Hematopoietic multipotent progenitor cell treated with erythropoietin and hydrocortisone succinate and interleukin-3 and kit ligand, for 15 days (in vitro differentiated cells): ENCODE measurements at places on chromosomes 6 and 20.

DNA sequence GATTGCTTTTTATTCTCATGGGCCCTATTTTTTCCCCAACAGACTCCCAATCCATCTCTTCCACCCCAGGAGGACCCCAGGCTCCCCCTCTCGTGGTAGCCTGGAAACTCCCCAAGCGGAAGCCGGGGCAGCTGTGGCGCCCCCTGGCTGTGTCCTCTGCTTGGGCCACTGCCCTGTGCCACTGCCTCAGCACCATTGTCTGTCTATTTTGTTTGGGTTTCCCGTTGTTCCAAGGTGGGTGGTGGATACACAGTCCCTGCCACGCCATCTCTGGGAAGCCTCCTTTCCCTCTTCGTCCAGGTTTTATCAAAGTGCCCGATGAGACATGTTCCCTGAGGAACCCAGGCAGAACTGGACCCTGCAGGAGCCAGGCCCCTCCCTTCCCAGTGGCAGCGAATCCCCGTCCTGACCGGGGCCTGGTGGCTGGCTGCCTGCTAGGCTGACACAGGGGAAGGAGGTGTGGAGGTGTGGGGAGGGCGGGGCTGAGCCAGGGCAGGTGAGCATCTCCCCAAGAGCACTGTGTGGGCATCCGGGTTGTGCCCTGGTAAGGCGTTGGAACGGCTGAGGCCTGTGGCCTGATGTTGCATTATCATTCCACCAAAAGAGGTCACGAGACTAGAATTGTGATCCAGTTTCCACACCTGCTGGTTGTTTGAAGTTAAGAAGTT is 228.2 kb downstream of the CDH4 start:
- no peak for DNase-seq

DNA sequence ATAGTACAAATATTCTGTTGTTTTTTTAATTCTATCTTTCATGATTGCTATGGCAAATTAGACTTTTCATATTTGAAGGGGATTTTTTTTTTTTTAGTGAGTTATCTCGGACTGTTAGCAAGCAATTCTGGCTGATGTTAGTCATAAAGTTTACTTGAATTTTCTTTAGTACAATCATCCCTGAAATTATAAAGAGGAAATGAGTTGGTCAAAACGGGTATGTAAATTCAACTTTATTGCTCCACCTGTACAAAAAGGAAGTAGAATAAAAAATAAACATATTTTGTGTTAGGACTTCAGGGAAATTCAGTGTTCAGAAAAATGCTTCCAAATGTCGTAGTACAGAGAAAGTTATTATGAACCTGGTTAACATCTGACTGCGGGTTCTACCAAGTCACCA is 40.3 kb downstream of the PPP1R14C start:
- no peak for DNase-seq

DNA sequence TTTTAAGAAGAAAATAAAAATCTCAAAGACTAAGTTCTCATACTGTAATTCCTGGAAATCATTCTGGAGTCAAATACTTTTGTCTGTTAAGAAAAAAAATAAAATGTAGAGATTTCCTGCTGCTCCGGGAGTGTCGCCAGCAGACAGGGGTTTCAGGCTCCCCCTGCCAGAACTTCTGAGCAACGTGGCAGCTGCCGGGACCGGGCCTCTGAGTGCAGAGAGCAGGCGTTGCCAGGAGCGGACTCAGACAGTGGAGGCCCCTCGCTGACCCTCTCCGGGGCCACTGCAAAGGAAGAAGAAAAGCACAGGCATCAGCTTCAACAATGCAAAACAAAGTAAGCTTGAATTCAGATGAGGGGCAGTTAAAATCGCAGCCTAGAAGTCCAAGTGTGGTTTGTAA is 95.5 kb downstream of the THBS2 start:
- no peak for DNase-seq

DNA sequence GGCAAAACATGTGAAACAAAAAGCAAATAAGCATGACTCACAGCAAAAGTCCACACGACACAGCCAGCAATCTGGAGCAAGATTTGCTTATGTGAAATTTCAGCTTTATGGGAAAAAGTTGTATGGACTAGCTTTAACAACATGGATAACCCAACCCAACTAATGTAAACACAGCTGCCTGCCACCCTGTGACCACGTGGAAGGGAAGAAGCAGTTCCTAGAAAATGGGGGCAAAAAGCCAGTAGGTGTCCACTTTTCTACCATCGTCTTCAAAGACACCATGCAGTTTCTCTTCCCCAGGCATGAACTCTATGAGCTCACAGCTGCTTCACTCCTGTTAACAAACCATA is 425.4 kb upstream of the RNF217 start:
- DNase-seq = no peak

DNA sequence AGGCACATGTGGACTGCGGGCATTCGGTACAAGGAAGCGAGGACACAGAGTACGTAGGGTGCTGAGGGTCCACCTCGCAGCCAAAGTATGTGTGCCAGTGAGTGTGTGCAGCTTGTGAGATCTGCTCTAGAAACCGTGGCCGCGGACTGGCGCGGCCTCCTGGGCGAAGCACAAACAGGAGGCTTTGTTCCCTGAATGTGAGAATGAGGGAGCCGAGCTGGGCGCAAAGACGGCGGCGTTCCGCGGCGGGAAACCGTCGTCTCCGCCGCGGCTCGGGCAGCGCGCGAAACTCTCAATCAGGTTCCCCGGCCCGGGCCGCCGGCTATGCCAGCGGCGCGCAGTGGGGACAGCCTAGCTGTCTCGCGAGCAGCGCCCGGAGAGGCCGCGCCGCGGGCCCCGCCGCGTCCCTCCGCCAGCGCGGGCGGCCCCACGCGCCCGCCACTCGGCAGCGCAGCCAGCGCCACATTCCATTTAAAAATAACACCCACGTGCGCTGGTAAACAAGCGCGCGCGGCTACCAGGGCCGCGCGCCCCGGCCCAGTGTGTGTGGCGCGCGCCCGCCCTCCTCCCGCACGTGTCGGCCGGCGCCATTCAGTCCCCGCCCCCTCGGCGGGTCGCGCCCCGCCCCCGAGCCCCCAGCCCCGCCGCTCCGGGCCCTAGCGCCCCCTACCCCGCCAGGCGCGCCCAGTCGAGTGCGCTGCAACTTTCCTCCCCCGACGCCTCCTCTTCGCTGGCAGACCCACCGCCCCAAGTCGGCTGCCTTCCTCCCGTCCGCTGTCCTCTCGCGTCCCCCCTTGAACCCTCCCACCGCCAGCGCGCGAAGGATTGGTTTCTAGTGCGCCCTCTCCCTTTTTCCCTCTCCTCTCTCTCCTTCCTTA is 3.0 kb upstream of the FOXO3 start:
- DNase-seq = peak; percentile 75

GRCh38 chr6:34664256-34664971 is 32.2 kb downstream of the ILRUN start:
- DNase-seq = peak; percentile 88

DNA sequence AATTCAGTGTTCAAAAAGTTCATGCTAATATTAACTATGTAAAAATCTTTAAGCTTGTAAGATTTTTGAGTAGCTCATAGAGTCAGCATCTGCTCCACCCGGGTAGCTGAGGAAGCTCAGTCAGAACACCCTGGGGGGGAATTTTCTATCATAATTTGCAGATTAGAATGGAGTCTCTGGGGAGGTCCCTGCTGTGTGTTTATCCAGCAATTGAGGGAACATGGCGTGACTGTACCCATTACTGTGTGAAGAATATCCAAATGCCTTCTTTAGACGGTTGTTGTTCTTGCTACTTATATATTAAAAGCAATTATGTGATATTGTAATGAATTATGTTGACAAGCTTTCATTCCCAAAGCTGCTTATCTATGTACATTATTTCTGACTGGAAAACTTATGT is 64.8 kb downstream of the AIG1 start:
- DNase-seq = no peak

- no peak for DNase-seq
Measured at GRCh38 chr20:22698259-22698842, 114.0 kb upstream of the FOXA2 start.

GRCh38 chr6:161225681-161226008 is 48.2 kb downstream of the AGPAT4 start:
- DNase-seq = no peak

GRCh38 chr6:137964876-137965275 is 97.8 kb downstream of the TNFAIP3 start:
- DNase-seq = no peak

DNA sequence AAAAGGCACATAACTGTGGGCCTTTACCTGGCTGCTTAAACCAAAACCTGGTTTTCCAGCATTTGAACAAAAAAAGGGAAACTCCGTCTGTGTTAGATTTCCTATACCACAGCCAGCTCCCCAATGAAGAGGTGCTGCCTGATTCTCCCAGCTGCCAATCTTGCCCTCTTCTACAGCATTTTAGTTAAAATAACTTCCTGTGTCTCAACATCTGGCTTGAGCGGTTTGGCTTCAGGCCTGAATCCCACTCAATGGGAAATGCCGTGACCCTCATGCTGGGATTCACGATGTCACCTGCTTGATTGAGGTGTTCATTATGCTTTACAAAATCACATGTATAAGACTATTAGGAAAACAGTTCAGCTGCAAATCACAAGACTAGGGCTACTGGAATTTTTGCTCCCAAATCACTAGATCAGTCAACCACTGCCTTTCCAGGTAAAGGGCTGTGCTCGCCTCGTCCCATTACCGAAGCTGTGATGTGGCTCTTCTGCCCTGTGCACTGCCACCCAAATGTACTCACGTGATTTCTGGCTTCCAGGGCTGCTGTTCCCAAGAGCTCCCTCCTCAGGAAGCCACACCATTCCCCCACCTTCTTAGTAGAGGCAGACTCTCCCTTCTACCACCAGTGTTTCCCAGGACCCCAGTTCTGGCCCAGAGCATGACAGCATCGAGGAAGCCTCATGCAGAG is 94.6 kb downstream of the PSMG4 start:
- no peak for DNase-seq

DNA sequence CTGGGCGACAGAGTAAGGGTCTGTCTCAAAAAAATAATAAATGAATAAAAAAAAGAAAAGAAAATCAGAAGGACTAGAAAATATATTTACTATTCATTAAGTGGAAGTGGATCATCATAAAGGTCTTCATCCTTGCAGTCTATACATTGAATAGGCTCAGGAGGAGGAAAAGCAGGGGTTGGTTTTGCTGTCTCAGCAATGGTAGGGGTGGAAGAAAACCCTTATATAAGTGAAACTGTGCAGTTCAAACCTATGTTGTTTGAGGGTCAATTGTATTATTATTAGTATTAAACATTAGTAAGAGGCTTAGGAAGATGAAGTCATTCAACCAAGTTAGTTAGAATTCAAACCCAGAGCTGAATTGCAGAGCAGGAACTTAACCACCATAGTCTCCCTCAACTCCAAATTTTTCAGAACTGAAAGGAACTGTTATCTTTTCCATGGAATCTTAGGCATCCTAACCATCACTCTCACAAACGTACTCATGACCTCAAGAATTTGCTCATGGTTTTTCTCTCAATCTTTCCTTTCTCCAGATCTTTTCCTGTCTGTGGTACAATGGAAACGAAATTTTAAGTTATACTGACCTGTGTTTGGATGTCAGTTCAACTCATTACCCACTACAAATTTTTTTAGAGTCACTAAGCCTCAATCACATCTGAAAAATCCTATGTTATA is 7.7 kb upstream of the SMIM13 start:
- DNase-seq = no peak

DNA sequence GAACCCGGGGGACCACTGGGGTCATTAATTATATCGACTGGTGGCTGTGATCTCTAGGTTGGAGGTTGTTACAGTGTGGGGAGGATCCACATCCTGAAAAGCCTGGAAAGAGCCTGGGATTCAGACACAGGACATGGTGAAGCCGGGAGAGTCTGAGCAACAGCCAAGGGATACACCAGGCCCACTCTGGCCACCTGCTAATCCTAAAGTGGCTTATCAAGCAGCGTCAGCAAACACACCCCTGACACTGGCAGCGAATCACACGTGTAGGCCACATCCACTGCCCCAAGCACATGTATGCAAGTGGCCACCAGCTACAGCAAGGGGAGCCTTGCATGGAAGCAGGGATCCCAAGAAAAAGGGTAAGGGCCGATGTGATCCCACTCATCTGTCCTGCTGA is 41.0 kb downstream of the GFOD1 start:
- DNase-seq = no peak

GRCh38 chr6:146543211-146543939 is at the start of gene RAB32:
Gene RAB32, plus strand, starts transcription at chr6:146543833. Its CDS starts 39 bp downstream, at chr6:146543872.
- no peak for DNase-seq

- DNase-seq = no peak
Measured at GRCh38 chr20:39849171-39849570, 839.9 kb downstream of the MAFB start.

GRCh38 chr6:73129653-73130443 is 95.4 kb downstream of the KHDC1L start:
- DNase-seq = peak; percentile 48

DNA sequence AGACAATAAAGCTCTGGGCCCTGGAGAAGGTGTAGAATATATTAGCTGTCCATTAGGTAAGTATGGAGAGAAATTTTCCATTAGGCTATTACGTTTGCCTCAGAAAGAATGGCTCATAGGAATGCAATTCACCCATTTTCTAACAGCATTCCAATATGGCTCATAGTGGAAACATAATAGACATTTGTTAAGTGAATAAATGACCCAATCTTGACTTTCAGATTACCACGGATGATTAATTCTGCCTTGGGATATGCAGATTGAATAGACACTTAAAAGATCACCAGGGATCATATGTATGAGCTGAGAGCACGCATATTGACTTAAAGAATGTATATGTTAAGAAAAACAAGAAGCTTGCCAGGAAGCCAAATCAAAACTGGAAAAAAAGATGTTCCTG is 209.1 kb upstream of the CDYL start:
- DNase-seq = no peak

DNA sequence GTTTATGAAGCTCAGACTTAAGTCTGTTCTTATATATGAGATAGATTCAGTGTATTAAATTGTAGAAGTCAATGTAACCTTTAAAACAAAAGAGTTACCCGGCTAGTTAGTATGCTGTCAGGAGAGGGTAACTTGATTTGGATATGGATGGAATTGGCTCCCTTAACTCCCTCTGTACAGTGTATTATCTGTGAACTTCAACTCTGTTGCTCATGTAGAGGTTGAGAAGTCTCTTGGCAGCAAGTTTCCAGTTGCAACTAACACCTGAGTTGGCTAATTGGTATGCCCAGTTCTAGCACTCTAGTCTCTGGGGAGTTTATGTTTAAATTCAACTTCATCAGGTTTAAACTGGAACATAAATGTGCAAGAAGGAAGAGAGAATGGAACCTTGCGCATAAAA is 111.0 kb downstream of the NCOA3 start:
- no peak for DNase-seq

DNA sequence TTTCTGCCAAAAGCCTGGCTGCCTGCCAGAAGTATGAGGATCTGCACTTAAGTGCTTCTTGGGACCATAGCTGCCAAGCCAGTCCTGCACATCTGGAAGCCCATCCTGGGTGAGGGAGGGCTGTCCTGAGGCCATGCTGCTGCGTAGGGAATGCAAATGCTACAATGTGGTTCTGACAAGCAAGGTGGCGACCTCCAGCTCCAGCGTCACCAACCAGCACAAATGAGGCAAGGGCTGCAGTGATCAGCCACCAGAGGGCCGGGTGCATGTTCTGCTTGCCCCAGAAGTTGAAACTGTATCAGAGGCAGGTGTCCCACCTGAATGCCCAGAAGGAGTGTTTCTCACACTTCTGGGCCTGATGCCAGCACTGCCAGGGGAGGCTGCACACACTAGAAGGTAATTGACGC is 99.1 kb upstream of the KCNQ5 start:
- DNase-seq = no peak

GRCh38 chr6:35804996-35805736 is at the start of gene LHFPL5:
Gene LHFPL5, plus strand, starts transcription at chr6:35805352. Its CDS starts 319 bp downstream, at chr6:35805671.
- DNase-seq = peak; percentile 28
